Stimulated activated naive CD4-positive, alpha-beta T cell (primary cell): ENCODE measurements at places on chromosomes 2 and 18.

GRCh38 chr2:3108710-3109702 is 268.6 kb downstream of the EIPR1 start:
- no peak for DNase-seq

DNA sequence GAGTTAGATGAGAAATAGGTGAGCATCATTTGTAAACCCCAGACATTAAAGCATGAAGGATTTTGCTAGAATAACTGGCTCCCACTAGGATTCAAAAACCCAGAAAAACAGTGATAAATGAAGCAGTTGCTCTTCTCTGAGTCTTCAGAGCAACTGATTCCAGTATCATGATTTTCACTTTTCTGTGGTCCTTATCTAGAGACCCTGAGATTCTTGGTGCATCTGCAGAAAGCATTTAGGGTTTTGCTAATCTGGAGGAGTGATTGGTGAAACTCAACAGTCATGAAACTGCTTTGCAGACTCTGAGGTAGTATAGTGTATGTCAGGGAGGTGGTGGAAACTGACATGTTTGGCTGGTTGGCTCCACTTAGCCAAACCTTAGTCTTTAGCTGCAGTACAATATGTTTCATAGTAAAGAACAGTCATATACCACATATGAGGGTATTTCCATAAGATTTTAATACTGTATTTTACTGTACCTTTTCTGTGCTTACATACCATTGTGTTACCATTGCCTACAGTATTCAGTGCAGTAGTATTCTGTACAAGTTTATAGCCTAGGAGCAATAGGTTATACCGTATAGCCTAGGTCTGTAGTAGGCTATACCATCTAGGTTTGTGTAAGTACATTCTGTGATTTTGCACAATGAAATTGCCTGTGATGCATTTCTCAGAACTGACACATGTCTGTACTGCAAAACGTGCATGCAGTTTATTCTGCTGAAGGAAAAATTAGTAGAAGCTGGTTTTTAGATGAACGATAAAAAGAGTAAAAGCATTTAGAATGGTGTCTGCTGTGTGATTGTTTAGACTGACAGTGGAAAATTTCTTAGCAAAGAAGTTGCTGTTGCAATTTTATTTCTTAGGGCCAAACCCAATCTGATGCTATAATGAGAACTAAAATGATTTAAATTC is 23.8 kb downstream of the EML4 start:
- no peak for DNase-seq

GRCh38 chr2:57869758-57870344 is 176.8 kb upstream of the VRK2 start:
- no peak for DNase-seq

GRCh38 chr2:148990968-148991367 is 47.5 kb upstream of the LYPD6B start:
- no peak for DNase-seq

DNA sequence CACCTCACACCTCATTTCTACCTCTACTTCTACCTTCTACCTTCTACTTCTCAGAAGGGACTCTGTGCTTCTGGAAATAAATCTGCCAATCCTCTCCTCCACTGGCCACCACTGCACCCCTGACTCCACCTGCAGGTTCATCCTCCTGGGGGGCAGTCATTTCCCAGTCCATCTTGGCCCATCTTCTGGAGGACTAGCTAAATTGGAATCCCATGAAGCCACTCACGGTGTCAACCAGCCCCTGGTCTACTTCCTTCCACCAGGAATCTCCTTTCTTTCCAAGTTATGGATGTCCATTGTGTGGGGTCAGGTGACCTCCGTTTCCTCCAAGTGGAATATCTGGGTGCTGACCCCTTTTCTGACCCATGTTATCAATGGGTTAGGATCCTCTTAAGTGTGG is 3.9 kb downstream of the WNT10A start:
- no peak for DNase-seq

GRCh38 chr18:31624892-31625640 is 33.4 kb downstream of the TTR start:
- DNase-seq: no peak

GRCh38 chr2:231041061-231041689 is 3.9 kb downstream of the C2orf72 start:
- DNase-seq: no peak
